ENCODE measurements at places on chromosomes 13 and 19.

- peak overlapping the region; percentile 63 for H3K4me3 ChIP-seq
- peak; percentile 57 for DNase-seq
- no peak overlapping the region for H3K27ac ChIP-seq
- H3K36me3 ChIP-seq: no peaks in the 10 kb centered on the region
These were observed 24.1 kb downstream of the CLEC4M start for GRCh38 chr19:7787141-7787540.

- H3K36me3 ChIP-seq: no peaks in the 10 kb centered on the region
- no peak overlapping the region for H3K27ac ChIP-seq
- H3K4me3 ChIP-seq: peak overlapping the region; percentile 87
- peaks cover 63% of the 10 kb centered on the region for H3K27me3 ChIP-seq
- peaks cover 4% of the 10 kb centered on the region for H3K4me1 ChIP-seq
These were observed 5.7 kb downstream of the JAK3 start for GRCh38 chr19:17841810-17842662.

- no peak overlapping the region for H3K27ac ChIP-seq
- H3K36me3 ChIP-seq: peaks cover 94% of the 10 kb centered on the region
- DNase-seq: no peak
- peaks cover 17% of the 10 kb centered on the region for H3K27me3 ChIP-seq
These were observed 9.6 kb downstream of the ZNF426 start for GRCh38 chr19:9528757-9529336.

DNA sequence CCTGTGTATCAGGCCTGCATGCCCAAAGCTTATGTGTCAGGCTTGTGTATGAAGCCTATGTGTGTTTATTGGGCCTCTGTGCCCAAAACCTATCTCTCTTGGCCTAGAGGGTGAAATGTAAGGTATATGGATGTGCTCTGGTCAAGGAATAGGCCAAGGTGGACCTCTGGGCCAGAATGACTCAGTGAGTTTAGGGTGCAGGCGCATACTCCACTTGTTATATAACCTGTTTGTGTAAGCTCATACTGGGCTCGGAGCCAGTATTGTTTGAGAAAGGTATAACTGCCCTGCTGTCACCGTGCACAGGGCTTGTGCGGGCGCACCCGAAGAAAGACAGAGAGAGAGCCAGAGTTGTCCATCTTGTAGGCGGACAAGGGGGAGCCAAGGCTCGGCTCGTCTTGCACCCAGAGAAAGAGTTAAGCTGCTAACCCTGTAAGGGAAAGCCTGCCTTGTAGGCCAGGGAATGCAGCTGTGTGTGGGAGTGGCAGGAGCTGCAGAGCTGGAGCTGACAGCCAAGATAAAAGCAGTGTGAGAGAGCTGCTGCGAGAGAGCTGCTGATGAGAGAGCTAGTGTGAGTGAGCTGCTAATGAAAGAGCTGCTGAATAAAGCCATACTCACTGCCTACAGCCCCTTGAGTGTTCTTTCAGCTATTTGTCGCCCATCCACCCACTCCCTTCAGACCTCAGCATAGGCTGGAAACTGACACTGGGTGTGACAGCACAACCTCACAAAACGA is 43.4 kb upstream of the N4BP2L1 start:
- H3K27me3 ChIP-seq: no peaks in the 10 kb centered on the region
- no peaks in the 10 kb centered on the region for H3K4me1 ChIP-seq
- H3K36me3 ChIP-seq: no peaks in the 10 kb centered on the region
- H3K27ac ChIP-seq: no peak overlapping the region

- peaks cover 26% of the 10 kb centered on the region for H3K4me1 ChIP-seq
- H3K4me3 ChIP-seq: no peak overlapping the region
- no peak overlapping the region for H3K27ac ChIP-seq
- H3K27me3 ChIP-seq: no peaks in the 10 kb centered on the region
- H3K36me3 ChIP-seq: no peaks in the 10 kb centered on the region
These were observed 277.1 kb downstream of the KLF12 start for GRCh38 chr13:73857106-73857505.

GRCh38 chr13:20968745-20969144 is 66.2 kb upstream of the XPO4 start:
- peaks cover 3% of the 10 kb centered on the region for H3K4me1 ChIP-seq
- DNase-seq: no peak
- peaks cover 9% of the 10 kb centered on the region for H3K36me3 ChIP-seq
- no peak overlapping the region for H3K4me3 ChIP-seq
- peak overlapping the region; percentile 10 for H3K27ac ChIP-seq
- H3K27me3 ChIP-seq: no peaks in the 10 kb centered on the region

- H3K4me3 ChIP-seq: no peak overlapping the region
- H3K4me1 ChIP-seq: peaks cover 13% of the 10 kb centered on the region
- no peak overlapping the region for H3K27ac ChIP-seq
- no peaks in the 10 kb centered on the region for H3K27me3 ChIP-seq
- no peaks in the 10 kb centered on the region for H3K36me3 ChIP-seq
These were observed 68.6 kb upstream of the FGF14 start for GRCh38 chr13:102470283-102470917.

DNA sequence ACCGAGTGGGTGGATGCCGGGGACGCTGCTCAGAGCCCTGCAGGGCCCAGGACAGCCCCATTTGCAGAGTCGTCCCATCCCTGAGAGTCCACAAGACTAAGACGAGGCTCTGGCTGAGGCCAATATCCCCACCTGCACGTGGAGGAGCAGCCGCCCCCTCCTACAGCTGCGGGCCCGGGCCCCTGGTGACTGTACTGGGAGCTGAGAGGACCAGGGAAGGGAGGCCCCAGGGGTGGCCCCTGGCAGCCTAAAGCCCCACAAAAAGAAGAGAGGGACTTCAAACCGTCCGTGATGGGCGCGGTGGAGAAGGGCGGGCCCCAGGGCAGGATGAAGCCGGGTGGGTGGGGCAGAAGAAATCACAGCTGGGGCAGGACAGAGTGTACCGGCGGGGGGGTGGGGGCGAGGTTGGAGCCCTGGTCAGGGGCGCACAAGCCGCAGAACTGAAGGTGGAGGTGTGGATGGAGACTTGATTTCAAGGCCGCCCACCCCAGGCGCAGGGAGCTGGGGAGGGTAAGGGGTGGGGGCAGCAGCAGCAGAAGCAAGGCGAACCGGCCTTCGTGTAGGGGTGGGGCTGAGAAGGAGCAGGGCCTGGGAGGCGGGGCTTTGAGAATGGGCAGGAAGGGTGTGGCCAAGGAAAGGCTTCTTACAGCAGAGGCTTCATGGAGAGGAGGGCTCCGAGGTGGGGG is 12.9 kb downstream of the CFD start:
- peak; percentile 91 for DNase-seq
- H3K27ac ChIP-seq: no peak overlapping the region
- H3K36me3 ChIP-seq: peaks cover 20% of the 10 kb centered on the region
- H3K4me3 ChIP-seq: peak overlapping the region; percentile 59

DNA sequence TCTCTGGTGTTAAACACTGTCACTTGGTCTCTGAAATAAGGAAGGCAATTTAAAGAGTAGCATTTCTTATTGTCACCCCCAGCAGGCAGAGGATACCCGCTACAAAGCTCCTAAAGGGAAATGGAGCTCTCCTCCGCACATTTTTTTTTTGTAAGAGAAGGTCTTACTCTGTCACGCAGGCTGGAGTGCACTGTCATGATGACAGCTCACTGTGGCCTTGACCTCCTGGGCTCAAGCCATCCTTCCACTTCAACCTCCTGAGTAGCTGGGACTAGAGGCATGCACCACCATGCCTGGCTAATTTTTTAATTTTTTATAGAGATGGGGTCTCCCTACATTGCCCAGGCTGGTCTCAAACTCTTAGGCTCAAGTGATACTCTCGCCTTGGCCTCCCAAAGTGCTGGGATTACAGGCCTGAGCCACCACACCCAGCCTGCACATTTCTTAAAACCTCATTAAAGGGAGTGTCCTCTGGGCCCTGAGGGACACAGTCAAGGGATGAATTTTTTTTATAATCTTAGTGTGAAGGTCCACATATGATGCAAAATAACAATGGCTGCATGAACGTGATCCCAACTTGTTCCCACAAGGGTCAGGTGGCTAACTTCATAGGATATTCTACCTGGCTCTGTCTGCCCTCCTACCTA is 32.1 kb downstream of the SLC25A30 start:
- H3K36me3 ChIP-seq: peaks cover 13% of the 10 kb centered on the region
- H3K27ac ChIP-seq: no peak overlapping the region
- no peak overlapping the region for H3K4me3 ChIP-seq
- DNase-seq: no peak
- H3K27me3 ChIP-seq: no peaks in the 10 kb centered on the region
- no peaks in the 10 kb centered on the region for H3K4me1 ChIP-seq

DNA sequence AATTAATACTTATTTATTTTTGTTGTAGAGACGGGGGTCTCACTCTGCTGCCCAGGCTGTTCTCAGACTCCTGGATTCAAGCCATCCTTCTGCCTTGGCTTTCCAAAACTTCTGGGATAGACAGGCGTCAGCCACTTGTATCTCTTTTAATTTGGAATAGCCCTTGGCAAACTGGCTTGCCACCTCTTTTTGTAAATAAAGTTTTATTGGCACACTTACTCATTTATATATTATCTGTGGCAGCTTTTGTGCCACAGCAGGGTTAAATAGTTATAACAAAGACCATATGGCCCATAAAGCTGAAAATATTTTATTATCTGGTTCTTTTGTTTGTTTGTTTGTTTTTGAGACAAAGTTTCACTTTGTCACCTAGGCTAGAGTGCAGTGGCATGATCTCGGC is 30.5 kb downstream of the BBC3 start:
- H3K27me3 ChIP-seq: no peaks in the 10 kb centered on the region
- H3K4me3 ChIP-seq: no peak overlapping the region
- H3K36me3 ChIP-seq: peaks cover 55% of the 10 kb centered on the region
- no peak overlapping the region for H3K27ac ChIP-seq

GRCh38 chr13:110529522-110530311 is 31.8 kb downstream of the RAB20 start:
- H3K4me1 ChIP-seq: peaks cover 56% of the 10 kb centered on the region
- no peaks in the 10 kb centered on the region for H3K27me3 ChIP-seq
- H3K4me3 ChIP-seq: no peak overlapping the region
- DNase-seq: no peak
- H3K27ac ChIP-seq: peak overlapping the region; percentile 72

DNA sequence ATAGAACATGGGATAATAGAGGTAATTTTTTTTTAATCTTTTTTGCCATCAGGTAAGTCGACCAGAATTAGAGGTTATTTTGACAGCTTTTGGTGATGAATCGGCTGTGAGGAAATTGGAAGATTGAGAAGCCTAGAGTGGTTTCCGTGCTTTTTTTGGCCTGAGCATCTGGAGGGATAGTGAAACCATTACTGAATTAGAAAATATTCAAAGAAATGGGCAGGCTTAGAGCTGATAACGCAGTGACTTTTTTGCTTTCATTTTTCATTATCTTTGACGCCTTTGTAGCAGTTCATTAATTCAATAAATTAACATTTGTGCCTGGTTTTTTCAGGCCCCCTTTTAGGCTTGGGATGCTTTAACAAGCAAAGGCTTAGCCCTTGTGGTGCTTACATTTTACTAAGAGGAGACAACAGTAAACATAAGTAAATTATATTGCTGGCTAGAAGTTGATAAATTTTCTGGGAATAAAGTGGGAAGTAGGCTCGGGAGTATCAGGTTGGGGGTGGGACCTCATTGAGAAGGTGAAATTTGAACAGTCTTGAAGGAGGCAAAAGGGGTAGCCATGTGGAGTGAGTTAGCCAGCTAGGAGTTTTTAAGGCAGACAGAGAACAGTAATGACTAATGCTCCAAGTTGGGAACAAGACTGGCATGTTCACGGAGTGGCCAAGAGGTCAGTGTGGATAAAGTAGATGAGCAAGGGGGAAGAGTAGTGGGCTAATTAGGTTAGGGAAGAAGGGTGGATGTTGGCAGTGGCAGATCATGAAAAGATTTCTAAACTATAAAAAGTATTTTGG is 36.5 kb downstream of the GTF2F2 start:
- peaks cover 15% of the 10 kb centered on the region for H3K36me3 ChIP-seq
- no peak overlapping the region for H3K27ac ChIP-seq
- no peak overlapping the region for H3K4me3 ChIP-seq
- no peaks in the 10 kb centered on the region for H3K27me3 ChIP-seq
- H3K4me1 ChIP-seq: no peaks in the 10 kb centered on the region
- DNase-seq: no peak

DNA sequence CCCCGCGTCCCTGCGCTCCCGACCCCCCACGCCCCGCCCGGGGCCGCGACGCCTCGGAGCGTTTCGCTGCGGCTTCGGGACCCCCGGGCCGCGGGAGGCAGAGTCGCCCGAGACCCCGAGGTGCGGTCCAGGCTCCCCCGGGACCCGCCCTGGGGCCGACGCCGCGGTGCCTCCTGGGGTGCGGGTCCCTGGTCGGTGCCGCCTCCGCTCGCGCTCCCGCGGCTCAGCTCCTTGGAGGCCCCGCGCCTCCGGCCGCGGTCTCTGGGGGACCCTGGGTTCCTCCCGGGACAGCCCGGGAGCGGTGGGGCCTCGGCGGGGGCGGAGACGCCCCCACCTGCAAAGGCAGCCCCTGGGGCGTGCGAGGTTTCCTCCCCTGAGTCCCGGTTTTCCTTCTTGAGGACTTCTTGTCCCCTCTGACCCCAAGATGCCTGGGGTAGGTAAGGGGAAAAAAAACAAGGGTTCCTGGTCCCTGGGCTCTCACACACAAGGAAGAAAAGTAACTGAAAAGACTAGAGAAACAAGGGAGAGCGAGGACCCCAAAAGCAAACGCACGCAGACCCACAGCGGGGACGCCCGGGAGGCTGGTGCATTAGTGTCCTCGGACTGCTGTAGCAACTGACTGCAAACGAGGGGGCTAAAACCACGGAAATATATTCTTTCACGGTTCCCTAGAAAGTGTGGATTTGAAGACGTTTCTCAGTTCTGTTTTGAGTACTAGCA is 740 bp downstream of the ZNF555 start:
- peaks cover 5% of the 10 kb centered on the region for H3K4me1 ChIP-seq
- H3K27me3 ChIP-seq: peaks cover 8% of the 10 kb centered on the region
- peaks cover 15% of the 10 kb centered on the region for H3K36me3 ChIP-seq
- DNase-seq: no peak

GRCh38 chr13:46507981-46508380 is 45.0 kb upstream of the LRCH1 start:
- no peaks in the 10 kb centered on the region for H3K4me1 ChIP-seq
- H3K27ac ChIP-seq: no peak overlapping the region
- no peaks in the 10 kb centered on the region for H3K36me3 ChIP-seq

DNA sequence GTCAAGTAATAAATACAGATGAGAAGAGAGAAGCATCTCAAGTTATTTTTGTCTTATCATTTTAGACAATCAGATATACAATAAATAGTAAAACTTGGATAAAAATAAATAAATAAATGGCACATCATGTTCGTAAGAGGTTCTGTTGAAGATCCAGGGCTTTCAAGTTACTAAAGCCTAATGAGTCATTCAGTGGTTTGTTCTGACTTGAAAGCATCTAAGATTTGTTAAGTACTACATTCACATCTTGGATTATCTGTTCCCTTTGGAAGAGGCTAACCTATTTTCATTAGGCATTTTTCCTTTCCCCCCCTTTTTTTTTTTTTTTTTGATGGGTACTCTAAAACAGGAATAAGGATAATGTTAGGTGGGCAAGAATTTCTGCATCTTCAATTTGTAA is 429.3 kb downstream of the PCDH20 start:
- no peak overlapping the region for H3K4me3 ChIP-seq
- H3K36me3 ChIP-seq: peaks cover 7% of the 10 kb centered on the region
- DNase-seq: no peak
- no peaks in the 10 kb centered on the region for H3K27me3 ChIP-seq
- no peaks in the 10 kb centered on the region for H3K4me1 ChIP-seq

DNA sequence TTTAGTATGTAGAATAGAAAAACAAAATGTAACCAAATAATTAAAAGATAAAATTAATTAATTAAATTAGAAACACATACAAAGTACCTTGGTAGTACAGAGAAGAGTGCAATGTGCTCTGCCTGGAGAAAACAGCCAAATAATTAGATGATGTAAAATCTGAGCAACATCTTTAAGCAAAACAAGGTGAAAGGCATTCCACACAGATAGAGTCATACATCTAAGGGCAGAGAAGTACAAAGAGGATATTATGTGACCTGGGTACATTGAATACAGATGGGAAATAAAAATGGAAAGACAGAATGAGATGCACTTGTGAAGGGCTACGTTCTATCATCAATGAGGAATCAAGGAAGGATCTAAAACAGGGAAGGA is 25.2 kb upstream of the FNDC3A start:
- no peak overlapping the region for H3K4me3 ChIP-seq
- DNase-seq: no peak
- no peak overlapping the region for H3K27ac ChIP-seq
- H3K27me3 ChIP-seq: no peaks in the 10 kb centered on the region
- H3K4me1 ChIP-seq: 0 out of 2 replicates have a peak, but pooled peaks cover 3% of the 10 kb centered on the region
- no peaks in the 10 kb centered on the region for H3K36me3 ChIP-seq

All from WTC11 (cell line).